ENCODE measurements at places on chromosomes 7 and 10. TPM values are rescaled to one million over a fixed set of nuclear protein-coding genes. Genes with fewer than 3 reads are reported as not detected.

The CYP26A1 gene
- total RNA-seq: 0.08 TPM

GRCh38 chr7:127598318-127598717 lies 4.8 kb downstream of the FSCN3 start:
- no peak overlapping the region for H3K4me3 ChIP-seq
- no peaks in the 10 kb centered on the region for H3K27me3 ChIP-seq
- H3K4me1 ChIP-seq: peaks cover 3% of the 10 kb centered on the region
- H3K27ac ChIP-seq: no peak overlapping the region
- no peaks in the 10 kb centered on the region for H3K36me3 ChIP-seq
- no peak for DNase-seq

The STEAP4 gene
- 43.8 TPM for total RNA-seq

The EEPD1 gene
- 12.3 TPM for total RNA-seq

DNA sequence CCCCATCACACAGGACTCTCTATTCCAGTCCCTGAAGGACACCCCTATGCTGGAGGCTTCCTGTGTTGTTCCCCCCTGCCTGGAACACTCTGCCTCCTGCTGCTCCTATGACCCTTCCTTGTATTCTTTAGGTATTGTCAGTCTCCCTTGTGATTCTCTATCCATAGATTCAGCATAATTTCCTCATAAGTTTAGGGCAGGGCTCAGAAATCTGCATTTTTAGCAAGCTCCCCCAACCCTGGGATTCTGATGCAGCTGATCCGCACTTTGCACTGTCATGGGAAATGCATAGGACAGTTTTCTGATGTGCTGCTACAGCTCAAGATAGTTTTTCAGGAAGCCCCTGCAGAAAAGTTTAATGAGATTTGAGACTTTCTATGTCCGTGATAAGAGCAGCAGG lies 79.9 kb downstream of the ADRA2A start:
- H3K36me3 ChIP-seq: no peaks in the 10 kb centered on the region
- H3K4me3 ChIP-seq: no peak overlapping the region

The BAMBI gene
- 10.6 TPM for total RNA-seq

DNA sequence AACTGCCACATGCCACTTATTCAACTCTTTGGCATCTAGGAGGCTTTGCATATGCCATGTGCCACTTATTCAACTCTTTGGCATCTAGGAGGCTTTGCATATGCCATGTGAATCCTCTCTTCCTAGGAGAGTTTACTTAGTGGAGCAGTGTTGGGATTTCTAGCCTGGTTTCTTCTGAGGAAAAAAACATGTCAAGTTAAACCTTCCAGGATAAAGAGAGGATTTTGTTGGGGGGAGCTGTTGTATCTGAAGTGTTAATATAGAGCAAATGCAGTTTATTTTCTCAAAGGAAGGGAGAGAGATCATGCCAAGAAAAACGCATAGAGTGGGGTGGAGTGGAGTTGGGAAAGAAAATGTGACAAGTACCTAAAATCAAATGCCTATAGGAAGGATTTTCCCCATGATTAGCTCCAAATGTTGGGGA lies 91.5 kb downstream of the MCU start:
- no peak overlapping the region for H3K4me3 ChIP-seq
- DNase-seq: no peak
- no peaks in the 10 kb centered on the region for H3K27me3 ChIP-seq
- peaks cover 2% of the 10 kb centered on the region for H3K4me1 ChIP-seq
- no peak overlapping the region for H3K27ac ChIP-seq
